T-helper 9 cell (primary cell): ENCODE measurements at places on chromosomes 7 and 10.

DNA sequence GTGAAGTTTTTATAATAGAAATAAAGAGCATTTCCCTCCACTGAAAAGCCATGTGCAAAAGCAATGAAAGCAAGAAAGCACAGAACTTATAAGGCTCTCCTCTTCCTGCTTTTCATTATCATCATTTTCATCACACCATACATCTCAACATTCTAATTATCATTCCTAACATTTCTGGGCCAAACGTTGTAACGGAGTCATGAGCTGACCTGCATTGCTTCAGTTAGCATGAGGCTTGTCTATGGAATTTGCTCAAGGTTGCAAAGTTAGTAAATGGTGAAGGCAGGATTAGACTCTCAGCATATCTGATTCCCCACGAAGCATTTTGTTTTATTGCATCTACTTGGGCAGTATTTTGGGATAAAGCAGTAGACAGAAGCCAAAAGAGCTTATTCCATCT lies 11.4 kb downstream of the SCIN start:
- DNase-seq, result no peak

DNA sequence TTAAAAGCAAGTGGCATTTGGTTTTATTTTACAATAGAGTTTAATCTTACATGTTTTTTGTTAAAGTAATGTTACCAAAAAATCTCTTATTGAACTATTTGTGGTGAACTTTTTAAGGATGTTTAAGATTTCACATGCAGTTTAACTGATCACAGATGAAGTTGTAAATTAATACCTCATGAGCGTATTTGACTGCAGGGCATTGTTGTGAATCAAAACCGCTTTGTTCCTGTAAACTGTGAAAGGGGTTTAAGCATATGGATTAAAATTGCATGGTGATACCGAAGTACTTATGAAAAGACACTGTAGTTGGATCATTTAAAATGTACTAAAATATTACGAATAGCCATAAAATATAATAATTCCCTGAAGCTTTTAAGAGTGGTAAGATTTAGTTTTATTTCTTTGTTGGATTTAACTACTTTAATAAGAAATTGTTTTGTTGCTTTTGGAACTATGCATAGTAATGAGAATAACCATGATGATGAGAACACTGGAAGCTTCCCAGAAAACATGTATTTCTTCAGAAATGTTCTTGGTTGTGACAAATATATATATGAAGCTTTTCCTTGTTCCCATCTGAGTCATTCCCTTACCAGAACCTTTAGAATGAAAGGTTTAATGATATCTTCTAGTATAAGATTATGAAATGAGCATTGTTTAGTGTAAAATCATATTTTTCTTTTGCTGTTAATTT lies 131.3 kb downstream of the ADK start:
- no peak for DNase-seq

GRCh38 chr7:142626420-142627035 lies 122.7 kb upstream of the PRSS1 start:
- peak; percentile 60 for DNase-seq

- no peak for DNase-seq
Measured at GRCh38 chr10:20901110-20901509, 4.0 kb upstream of the NEBL start.

- no peak for DNase-seq
Measured at GRCh38 chr7:1249731-1250130, 17.1 kb downstream of the UNCX start.

DNA sequence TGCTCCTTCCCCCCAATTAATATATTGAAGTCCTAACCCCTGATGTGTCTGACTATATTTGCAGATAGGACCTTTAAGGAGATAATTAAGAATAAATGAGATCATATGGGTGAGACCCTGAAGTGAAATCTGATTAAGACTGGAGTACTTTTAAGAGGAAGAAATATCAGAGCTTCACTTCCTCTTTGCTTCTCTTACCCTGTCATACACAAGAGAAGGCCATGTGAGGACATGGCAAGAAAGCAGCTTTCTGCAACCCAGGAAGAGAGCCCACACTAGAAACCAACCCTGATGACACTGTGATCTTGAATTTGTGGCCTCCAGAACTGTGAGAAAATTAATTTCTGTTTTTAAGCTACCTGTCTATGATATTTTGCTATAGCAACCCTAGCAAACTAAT lies 44.2 kb downstream of the JMJD1C start:
- no peak for DNase-seq

DNA sequence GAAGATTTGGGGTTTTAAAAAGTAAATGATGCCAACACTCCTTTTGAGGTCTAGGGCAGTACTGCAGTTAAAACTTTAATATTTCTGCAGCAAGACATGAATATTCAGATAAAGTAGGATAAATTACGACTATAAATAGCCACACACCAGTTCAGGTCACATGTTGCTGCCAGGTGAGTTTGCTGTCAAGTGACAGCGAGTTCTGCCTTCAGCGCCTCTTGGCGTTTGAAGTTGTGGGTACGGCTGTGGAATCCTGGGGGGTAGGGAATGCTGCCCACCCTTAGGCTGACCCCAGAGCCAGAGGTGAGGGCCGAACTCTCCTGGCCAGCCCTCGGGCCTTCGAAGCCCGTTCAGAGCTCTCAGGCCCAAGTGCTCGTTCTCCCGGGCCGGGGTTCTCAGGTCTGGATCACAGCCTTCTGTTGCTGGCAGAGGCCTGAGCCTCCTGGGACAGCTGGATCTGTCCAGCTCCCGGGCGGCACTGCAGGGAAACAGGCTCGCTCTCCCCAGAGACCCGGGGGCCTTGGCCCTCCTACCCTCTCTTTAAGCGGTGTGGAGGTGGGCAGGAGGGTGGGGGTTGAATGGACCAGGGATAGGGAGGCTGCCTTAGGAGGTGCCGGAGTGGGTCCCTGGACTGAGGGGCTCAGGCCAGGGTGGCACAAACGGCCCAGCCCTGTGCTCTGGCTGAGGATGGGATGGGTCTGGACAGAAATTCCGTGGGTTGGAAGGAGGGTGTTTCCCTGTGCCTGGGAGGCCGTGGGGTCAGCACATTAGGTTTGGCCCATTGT lies 5.4 kb downstream of the BRI3 start:
- no peak for DNase-seq

- no peak for DNase-seq
Measured at GRCh38 chr7:98257701-98258100, 5.7 kb upstream of the TECPR1 start.

DNA sequence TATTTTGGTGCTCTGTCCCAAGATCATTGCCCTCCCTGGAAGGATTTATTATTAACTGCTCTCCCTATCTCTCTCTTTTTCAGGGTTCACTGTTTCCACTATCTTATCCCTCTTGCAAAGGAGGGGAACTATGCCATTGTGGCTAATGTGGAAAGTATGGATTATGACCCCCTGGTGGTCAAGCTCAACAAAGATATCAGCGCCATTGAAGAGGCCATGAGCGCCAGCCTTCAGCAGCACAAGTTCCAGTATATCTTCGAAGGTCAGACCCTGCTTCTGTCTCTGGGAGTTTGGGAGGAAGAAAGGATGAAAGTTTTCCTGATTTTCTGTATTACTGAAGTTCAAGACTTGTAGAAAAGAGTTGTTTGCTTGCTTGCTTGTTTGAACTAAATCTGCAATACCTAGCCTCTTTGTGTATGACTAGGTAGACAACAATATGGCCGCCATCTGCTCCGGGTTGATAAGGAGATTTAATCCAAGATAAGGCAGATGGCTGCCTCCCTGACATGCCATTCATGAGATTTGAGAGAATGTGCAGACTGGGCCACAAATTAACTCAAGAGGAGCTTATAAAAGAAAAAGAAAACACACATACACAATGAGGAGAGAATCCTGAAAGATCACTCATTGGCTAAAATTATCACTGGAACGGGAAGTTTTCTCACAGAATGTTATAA lies 122.2 kb upstream of the LRGUK start:
- DNase-seq, result no peak
